ENCODE measurements at places on chromosomes 7 and 10.

DNA sequence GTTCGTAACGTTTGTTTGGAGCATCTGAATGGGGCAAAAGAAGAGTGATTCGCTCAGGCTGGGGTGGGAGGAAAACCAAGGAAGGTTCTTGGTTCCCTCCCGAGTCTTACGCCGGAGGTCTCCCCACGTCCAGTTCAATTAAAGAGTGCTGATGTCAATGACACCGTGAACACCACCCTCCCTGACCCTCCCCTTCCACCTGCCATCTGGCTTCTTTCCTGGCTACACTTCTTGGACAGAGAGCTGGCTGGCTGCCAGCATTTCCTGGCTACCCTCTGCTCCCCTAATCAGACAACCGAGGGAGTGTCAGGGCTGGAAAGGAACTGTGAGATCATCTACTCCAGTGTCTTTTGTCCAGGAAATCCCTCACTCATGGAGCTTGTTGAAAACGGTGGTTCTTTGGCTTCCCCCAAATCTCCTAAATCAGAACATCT lies 24.1 kb upstream of the FFAR4 start:
- DNase-seq, result no peak

GRCh38 chr10:93255546-93255945 lies 181.9 kb downstream of the CYP26A1 start:
- no peak for DNase-seq

GRCh38 chr10:114303556-114303955 lies 64.5 kb downstream of the VWA2 start:
- DNase-seq, result no peak

GRCh38 chr7:101557421-101557820 lies 71.7 kb downstream of the MYL10 start:
- no peak for DNase-seq

GRCh38 chr10:119112056-119112455 lies 8.1 kb downstream of the DENND10 start:
- DNase-seq, result no peak

DNA sequence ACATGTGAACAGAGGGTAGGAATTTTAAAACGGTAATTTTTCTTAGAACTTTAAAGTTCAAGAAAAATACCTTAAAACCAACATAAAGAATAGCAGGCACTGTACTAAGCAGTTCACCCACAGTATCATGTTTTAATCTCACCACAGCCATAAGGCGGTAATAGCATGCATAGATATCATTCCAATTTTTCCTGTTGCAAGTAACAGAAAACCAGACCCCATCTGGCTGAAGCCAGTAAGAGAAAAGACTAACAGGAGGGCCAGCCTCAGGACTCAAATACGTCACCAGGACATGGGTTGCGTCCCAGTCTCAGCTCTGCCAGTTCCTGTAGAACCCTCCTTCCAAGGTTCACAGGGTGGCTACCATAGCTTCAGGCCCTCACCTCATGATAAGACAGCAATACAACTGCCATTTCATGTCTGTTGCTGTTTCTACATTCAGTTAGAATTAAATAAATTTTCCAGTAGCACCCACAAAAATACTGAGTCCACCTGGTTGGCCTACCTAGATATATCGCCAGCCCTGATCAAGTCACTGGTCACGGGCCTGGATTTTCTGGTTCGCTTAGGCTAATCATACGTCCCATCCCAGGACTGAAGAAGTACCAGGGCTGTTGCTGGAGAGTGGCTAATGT lies 2.0 kb upstream of the RNF32 start:
- no peak for DNase-seq

GRCh38 chr10:10786109-10787090 lies 231.3 kb upstream of the CELF2 start:
- no peak for DNase-seq

- DNase-seq, result no peak
These were observed 5.5 kb downstream of the CREB3L2 start for GRCh38 chr7:137996386-137996851.

DNA sequence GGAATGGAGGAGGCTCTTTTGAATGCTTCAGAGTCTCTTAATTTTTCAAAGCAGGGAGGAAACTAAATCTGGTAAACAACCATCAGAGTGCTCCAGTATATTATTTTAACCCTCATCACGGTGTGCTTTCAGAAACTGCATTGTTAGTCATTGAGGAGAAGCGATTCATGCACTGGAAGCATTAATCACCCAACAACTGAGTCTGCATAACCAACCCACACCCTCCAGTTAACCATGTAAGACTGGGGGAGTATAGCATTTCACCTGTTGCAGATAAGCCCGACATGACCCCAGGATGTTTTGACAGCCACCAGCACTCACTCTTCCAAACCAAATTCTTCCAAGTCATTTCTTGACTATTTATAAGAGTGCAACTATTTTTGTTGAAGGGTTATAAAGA lies 257.6 kb downstream of the GATA3 start:
- no peak for DNase-seq
